ENCODE measurements at places on chromosomes 4 and X. TPM values are rescaled to one million over a fixed set of nuclear protein-coding genes. Genes with fewer than 3 reads are reported as not detected.

DNA sequence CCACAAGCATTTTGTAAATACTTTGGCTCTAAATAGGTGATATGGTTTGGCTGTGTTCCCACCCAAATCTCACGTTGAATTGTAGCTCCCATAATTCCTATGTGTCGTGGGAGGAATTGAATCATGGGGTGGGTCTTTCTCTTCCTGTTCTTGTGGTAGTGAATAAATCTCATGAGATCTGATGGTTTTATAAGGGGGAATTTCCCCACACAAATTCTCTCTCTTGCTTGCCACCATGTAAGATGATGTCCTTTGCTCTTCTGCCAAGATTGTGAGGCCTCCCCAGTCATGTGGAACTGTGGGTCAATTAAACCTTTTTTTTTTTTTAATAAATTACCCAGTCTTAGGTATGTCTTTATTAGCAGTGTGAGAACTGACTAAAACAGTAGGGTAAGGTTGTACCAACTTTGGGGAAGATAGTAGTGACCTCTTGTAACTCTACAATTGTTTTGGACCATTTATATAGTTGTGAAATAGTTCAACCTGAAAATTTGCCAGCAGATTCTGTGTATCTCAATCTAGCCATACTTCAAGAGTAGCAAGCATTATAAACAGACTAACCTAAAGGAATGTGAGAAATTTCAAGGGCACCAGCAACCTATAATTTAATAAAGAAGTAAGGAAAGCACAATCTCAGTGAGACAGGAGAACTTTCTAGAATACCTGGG lies 727.8 kb downstream of the GRID2 start:
- no peak for DNase-seq

GRCh38 chr4:140251571-140251970 lies 97.6 kb upstream of the MAML3 start:
- no peak for DNase-seq

DNA sequence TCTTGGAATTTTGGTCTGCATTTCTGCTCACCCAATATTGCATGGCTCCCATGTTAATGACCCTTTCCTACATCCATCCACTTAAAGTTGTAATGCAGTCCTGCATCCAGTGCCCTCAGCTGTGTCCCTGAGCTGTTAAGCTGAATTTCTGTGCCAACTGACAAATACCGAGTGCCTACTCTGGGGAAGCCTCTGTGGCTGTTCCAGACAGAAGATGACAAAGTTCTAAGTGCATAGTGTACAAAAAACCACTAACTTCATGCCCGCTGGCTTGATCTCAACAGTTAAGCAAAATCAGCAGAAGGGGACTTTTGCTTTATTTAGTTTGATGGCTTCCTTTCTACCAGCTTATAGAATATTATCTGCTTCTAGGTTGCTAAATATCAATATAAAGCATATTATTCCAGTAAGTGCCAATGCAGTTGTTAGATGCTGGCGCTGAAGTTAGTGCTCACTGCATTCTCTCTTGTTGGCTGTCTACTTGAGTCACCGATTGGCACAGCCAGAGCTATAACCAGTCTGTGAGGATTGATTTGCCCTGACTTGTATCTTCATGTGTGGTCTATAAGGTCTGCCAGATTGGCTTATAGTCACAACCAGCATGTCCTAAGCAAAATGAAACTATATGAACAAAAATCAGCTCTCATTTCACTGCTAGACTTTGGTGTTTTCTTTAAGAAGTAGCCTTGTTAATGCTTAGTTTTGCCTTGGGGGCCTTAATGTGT lies 98.9 kb downstream of the KLHL8 start:
- no peak for DNase-seq

DNA sequence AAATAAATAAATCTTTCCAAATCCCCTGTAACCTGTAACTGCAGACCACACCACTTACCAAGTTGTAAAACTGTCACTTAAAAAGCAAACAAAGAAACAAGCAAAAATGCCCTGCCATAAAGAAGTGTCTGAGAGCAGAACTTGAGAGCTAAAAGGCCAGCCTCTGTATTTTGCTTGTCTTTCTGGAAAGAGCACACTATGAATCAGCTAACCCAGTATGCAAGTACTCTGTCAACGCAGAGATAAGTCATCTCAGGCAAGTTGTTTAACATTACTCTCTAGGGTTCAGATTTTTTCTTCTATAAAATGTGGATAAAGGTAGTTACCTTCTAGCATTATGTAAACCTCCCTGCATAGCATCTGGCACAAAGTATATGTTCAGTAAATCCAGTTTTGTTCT lies 134.8 kb downstream of the HS3ST1 start:
- DNase-seq = no peak

USP17L11 gene
- 0.11 TPM for total RNA-seq

LRIT3 gene
- total RNA-seq = 0.27 TPM

ZNF732 gene
- not detected for total RNA-seq

GRCh38 chr4:39908284-39908683 lies 69.4 kb downstream of the PDS5A start:
- no peak for DNase-seq

- no peak for DNase-seq
Measured at GRCh38 chr4:175514174-175514573, 297.9 kb downstream of the GPM6A start.

SGMS2 gene
- 0.84 TPM for total RNA-seq

DNA sequence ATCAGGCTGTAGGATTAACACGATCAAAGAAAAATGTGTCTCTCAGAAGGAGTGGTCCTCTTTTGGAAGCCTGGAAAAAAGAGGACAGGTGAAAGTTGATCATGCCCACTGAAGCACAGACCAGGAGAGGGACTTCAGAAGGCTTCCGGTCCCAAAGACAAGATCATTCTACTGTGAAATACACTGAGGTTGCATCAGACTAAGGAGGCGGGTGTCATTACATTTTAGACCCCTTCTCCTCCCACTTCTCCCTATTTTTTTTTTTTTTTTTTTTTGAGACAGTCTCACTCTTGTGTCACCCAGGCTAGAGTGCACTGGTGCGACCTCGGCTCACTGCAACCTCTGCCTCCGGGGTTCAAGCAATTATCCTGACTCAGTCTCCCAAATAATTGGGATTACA lies 67.5 kb downstream of the RBM47 start:
- DNase-seq = no peak

KIF4A gene
- 21.2 TPM for total RNA-seq

DNA sequence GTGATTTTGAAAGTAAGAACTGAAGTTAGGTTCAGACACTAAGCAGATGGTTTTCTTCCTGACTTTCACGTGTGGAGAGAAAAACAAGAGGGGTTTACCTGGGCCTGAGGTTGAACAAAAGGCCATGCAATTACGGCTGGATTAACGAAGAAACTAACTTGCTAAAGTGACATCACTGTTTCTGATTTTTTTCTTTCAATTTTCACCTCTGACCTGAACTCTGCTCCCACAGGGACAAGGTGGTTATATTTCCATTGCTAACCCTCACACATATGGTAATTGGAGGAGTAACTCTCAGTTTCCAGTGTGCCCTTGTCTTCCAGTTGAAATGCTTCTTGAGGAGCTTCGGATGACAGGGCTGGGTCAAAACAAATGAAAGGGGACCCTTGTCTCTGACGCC lies 38.0 kb downstream of the MSN start:
- no peak for DNase-seq

F9 gene
- not detected for total RNA-seq

DNA sequence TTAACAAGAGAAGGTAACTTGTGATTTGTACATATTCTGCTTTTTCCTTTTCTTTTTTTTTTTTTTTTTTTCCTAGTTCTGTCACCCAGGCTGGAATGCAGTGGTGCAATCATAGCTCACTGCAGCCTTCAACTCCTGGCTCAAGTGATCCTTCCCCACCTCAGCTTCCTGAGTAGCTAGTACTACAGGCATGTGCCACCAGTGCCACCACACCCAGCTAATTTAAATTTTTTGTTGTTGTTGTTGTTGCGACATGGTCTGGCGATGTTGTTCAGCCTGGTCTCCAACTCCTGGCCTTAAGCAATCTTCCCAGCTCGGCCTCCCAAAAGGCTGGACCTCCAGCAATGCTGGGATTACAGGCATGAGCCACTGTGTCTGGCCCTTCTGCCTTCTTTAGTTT lies 1.5 kb upstream of the TACR3 start:
- DNase-seq = no peak

- DNase-seq = no peak
Measured at GRCh38 chr4:118273642-118274041, 79.2 kb downstream of the PRSS12 start.

DNA sequence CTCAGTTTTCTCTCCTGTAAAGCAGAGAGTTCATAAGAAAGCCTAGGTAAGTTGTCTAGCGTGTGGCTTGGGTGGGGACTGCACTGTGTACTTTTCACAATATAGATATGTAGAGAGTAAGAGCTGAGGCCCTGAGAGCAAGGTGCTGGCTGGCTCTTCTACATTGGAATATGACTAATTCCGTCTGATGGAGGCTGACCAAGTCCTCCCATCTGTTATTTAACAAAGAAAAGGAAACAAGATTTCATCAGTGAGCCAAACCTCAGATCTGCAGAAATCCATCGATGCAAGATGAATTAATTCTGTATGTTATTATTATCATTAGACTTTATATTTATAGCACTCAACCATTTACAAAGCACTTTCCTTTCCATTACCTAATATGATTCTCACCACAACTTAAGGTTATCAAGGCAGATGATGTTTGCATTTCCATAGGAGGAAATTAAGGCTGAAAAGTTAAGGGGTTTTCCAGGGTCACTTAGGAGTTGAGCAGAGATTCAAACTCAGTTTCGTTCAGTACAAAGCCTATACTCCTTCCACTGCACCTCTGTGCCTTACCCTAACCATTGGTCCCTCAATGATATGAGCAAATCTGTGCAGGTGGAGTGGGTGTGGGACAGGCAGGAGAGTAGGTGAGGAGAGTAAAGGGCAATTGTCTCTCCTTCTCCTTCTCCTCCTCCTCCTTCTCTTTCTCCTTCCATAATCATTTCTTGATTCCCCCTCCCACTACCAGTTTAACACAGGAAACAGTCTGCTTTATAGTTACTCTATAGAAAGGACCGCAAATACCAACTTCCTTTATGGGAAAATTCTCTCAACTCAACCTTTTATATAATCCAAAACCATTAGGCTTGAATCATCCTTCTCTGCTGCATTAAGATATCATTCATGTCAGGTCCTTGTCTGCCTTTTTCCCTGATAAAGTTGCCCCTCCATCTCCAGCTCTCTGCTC lies 27.6 kb upstream of the SRD5A3 start:
- DNase-seq = peak; percentile 26

RHOXF2B gene
- not detected for total RNA-seq

GRCh38 chrX:130109429-130110378 lies 593 bp downstream of the ELF4 start:
- DNase-seq = peak; percentile 35

- no peak for DNase-seq
Measured at GRCh38 chr4:24656906-24657305, 72.6 kb upstream of the DHX15 start.

GRCh38 chr4:1603413-1604135 lies 80.5 kb downstream of the FAM53A start:
- no peak for DNase-seq

DNA sequence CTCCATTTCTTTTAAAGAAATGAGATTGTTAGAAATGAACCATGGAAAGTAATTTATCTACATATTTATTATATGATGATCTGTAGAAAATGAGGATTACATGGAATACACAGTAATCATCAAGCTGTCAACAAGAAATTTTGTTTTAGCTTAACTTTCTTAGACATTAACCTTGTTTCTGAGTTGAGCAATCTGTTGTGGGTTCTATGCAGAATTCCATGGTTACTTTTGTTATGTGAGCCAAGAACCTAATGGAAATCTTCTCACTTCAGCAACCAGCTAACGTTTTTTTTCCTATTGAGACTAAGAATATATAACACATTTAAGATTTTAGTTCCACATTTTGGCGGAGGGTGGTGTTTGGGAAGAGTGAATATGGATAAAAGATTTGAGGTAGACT lies 136.1 kb upstream of the SLC4A4 start:
- DNase-seq = no peak

SLC6A14 gene
- total RNA-seq = not detected

GRCh38 chr4:185656467-185656931 lies 121.2 kb upstream of the PDLIM3 start:
- DNase-seq = no peak

DNA sequence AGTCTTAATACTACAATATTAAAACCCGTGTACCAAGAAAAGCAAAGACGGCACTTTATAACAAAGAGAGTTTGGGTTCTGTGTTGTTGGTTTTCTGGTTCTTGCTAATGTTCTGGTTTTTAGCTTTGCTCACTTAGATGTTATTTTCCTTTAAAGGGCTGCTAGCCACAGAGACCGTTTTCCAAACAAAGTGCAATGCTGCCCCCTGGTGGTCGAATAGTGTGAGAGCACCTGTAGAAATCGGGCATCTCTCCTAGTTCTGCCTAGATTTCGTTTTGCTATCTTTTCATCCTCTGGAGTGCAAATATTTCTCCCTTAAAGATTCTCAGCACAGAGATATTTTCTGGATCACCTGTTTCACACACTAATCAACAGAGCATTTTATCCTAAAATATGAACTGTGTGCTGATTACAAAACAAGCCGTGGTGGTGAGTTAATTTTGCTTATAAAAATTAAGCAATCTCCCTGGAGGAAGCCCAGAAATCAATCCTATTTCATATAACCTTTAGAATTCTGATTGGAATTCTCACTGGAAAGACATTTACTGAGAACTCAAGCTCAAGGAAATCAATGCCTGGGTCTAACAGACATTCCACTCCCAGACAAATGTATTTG lies 334.5 kb upstream of the NOCT start:
- DNase-seq = peak; percentile 87

DNA sequence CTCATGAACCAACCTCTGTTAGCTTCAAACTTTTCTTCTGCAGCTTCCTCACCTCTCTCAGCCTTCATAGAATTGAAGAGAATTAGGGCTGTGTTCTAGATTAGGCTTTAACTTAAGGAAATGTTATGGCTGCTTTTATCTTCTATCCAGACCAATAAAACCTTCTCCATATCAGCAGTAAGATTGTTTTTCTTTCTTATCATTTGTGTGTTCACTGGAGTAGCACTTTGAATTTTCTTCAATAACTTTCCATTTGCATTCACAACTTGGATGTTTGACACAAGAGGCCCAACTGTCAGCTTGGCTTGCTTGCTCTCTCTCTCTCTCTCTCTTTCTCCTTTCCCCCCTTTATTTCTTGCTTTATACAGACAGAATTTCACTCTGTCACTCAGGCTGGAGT lies 22.8 kb upstream of the SOWAHB start:
- DNase-seq = no peak

GRCh38 chr4:141851246-141851891 lies 215.0 kb downstream of the IL15 start:
- no peak for DNase-seq

FATE1 gene
- total RNA-seq = not detected

GRCh38 chr4:140256941-140257340 lies 103.0 kb upstream of the MAML3 start:
- DNase-seq = no peak

SMIM31 gene
- not detected for total RNA-seq

OCRL gene
- total RNA-seq = 3.8 TPM

- no peak for DNase-seq
Measured at GRCh38 chrX:82813671-82814078, 694.4 kb upstream of the POU3F4 start.

Measured in activated CD4-positive, alpha-beta T cell treated with anti-CD3 and anti-CD28 coated beads for 36 hours (primary cell).